ENCODE measurements at places on chromosomes 2 and 18.
A peak's percentile ranks its signal among the peaks of the same experiment; 100 is the strongest.

DNA sequence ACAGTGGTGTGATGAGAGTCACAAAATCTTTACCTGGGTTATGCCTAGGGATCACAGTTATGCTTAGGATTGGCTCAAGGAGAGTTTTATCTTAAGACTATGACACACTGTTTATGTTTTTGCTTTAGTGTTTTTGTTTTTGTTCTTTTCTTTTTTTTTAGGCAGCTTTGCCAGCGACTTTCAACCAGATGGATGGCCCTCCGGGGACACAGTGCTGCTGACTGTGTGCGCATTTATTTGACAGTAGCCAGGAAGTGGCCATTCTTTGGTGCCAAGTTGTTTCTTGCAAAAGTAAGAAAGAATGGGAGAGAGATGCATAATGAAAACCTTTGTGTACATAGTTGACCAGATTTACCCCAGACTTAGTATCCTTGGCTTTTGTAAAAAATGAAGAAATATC, 15.1 kb upstream of the DYNC2LI1 start:
- no peak for DNase-seq

- DNase-seq, result no peak
Observed at GRCh38 chr2:12131975-12132374, 385.5 kb downstream of the LPIN1 start.

- DNase-seq, result peak; percentile 44
Observed at GRCh38 chr2:77520641-77521547, 1.3 kb downstream of the LRRTM4 start.

- no peak for DNase-seq
Observed at GRCh38 chr2:160499865-160500264, 6.3 kb upstream of the RBMS1 start.

DNA sequence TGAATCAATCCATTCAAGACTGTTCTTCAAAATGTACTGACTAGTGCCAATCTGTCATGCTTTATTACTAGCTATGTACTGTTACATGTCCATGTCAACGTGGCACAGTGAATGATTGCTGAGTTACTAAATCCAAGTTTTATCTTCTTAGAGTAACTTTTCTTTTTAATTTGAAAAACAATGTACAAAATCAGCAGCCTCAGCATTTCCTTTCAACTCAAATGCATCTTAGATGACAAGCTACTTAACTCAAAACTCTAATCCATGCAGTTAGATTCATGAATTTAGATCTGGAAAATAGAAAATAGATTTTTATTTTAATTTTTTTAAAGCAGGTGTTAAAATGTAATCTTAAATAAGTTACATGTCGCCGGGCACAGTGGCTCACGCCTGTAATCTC, 174.2 kb downstream of the CAPN13 start:
- DNase-seq, result no peak

- peak; percentile 60 for DNase-seq
Observed at GRCh38 chr2:156892467-156893281, 364.8 kb upstream of the GALNT5 start.

GRCh38 chr2:38907743-38908562, 18.3 kb downstream of the ARHGEF33 start:
- DNase-seq, result no peak

GRCh38 chr18:24185805-24186204, 46.9 kb downstream of the CABYR start:
- DNase-seq, result no peak

- DNase-seq, result no peak
Observed at GRCh38 chr2:66390811-66391210, 44.1 kb upstream of the MEIS1 start.

Measured in pons (tissue), 1 donor.